ENCODE measurements at places on chromosomes 2 and 18. TPM values are rescaled to one million over a fixed set of nuclear protein-coding genes. Genes with fewer than 3 reads are reported as not detected.

Gene FIGLA
- total RNA-seq = not detected

Gene SLC66A3
- total RNA-seq = 30.3 TPM

Gene RAD51AP2
- under 0.01 TPM for total RNA-seq

Gene PRKCE
- total RNA-seq = 8.2 TPM

Gene ANO7
- 0.85 TPM for total RNA-seq

Gene DPYSL5
- not detected for total RNA-seq

Gene TUBA4B
- not detected for total RNA-seq

Gene SNTG2
- 1.3 TPM for total RNA-seq

Gene LYPD1
- total RNA-seq = 32.1 TPM

Gene DUSP2
- total RNA-seq = 2.3 TPM

Gene DSG1
- not detected for total RNA-seq

Gene POTEI
- total RNA-seq = under 0.01 TPM

Gene TTN
- 0.85 TPM for total RNA-seq

Gene ANKRD30B
- 0.96 TPM for total RNA-seq

Gene FBXO36
- total RNA-seq = 1.5 TPM

Gene PTPN2
- 39.2 TPM for total RNA-seq

Gene PSMA8
- total RNA-seq = under 0.01 TPM

Gene ASXL3
- 1.1 TPM for total RNA-seq

Gene PLGLB2
- 0.38 TPM for total RNA-seq

Gene TDRD15
- not detected for total RNA-seq

Gene B4GALT6
- 2.8 TPM for total RNA-seq

Gene MBD5
- 15.8 TPM for total RNA-seq

Gene ANKZF1
- total RNA-seq = 23.0 TPM

Gene HNRNPLL
- total RNA-seq = 37.8 TPM

Gene GAD1
- under 0.01 TPM for total RNA-seq

Gene AQP12B
- total RNA-seq = not detected

Gene SP9
- total RNA-seq = not detected

Gene G6PC2
- total RNA-seq = not detected

Gene NT5C1B
- total RNA-seq = not detected

Gene TRAPPC8
- total RNA-seq = 43.1 TPM

Gene SCG2
- total RNA-seq = 1.5 TPM

Gene CAB39
- total RNA-seq = 75.5 TPM

Gene UGT1A4
- total RNA-seq = not detected

Gene SIX2
- 2.7 TPM for total RNA-seq

Gene ERICH2
- total RNA-seq = not detected

Gene LINC00305
- total RNA-seq = not detected

Measured in regular cardiac myocyte (primary cell).